ENCODE measurements at places on chromosomes 2 and 18.

- no peak for DNase-seq
Measured at GRCh38 chr2:163617517-163617916, 118.3 kb downstream of the FIGN start.

DNA sequence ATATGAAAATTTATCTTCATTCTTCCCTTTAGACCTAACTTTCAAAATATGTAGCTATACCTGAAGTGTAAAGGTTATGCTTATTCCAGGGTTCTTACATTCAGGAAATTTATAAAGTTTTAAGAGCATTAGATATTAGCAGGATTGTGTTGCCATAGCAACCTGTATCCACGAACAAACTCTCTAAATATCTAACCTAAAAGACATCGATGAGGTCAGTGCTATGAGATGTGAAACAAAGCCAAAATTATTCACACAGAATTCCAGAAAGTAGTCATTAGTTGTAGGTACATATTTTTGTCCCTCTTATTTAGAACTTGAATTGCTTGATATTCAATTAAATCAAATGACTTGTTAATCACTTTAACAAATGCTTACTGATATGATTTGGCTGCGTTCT, 705.3 kb downstream of the SOCS6 start:
- DNase-seq = no peak

GRCh38 chr2:84115173-84115857, 343.8 kb downstream of the SUCLG1 start:
- no peak for DNase-seq

GRCh38 chr2:241882091-241882625, 12.6 kb downstream of the RTP5 start:
- no peak for DNase-seq

DNA sequence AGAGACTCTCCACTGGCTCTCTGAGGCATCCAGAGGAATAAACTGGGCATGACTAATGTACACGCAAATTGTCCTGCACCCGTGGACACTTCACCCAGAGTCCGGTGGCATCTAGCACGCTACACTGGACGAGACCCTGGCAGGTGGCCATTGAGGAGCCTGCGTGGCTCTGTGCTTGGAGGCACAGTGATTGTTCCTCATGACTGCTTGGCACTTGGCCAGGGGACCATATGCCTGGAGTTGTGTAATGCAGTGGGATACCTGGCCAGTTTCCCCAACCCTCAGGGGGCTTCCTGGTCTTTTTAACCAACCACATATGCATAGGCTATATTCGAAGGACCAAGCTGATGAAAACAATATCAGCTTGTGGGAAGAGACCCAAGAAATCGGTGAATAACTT, 66.6 kb downstream of the MTCL1 start:
- DNase-seq = no peak

GRCh38 chr2:43491065-43491639, 104.7 kb downstream of the THADA start:
- no peak for DNase-seq

- DNase-seq = no peak
Measured at GRCh38 chr2:43000242-43001054, 208.1 kb upstream of the HAAO start.

DNA sequence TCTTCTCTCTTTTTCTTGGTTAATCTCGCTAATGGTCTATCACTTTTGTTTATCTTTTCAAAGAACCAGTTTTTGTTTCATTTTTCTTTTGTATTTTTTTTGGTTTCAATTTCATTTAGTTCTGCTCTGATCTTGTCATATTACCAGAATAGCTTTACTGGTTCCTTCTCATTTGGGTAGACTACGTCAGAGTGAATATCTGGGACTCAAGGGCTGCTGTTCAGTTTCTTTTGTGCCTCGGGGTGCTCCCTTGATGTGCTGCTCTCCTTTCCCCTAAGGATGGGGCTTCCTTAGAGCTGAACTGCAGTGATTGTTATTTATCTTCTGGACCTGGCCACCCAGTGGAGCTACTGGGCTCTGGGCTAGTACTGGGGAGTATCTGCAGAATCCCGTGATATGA, 29.4 kb upstream of the IL1RN start:
- DNase-seq = no peak

- DNase-seq = no peak
Measured at GRCh38 chr2:226742347-226742746, 57.3 kb downstream of the IRS1 start.

GRCh38 chr2:107078584-107078983, 192.6 kb upstream of the ST6GAL2 start:
- no peak for DNase-seq

- no peak for DNase-seq
Measured at GRCh38 chr2:25226827-25227226, 58.4 kb upstream of the POMC start.

DNA sequence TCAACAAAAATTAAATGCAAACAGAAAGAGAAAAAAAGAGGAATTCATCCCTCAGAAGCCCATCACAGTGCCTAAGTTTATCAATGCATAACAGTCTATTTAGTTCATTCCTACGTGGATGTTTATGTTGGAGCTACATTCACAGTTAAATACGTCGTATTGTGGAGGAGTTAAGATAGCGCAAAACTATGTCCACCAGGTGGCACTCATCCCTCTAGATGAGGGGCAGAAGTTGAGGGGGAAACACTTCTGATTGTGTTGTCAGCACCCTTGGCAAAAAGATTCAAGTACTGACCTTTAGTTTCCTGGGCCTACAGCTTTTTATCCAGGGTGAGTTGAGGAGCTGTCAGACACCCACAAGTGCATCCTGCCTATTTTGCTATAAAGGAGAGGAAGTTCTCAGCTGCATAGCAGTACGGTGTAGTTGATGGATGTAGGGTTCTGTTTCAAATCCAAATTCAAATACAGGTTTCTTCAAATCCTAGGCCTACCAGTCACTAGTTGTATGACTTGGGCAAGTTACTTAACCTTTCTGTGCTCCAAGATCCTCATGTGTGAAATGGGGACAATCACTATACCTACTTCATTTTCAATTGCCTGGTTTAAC, 26.8 kb upstream of the MYO1B start:
- DNase-seq = no peak

- DNase-seq = no peak
Measured at GRCh38 chr18:3360211-3360610, 89.8 kb upstream of the TGIF1 start.

DNA sequence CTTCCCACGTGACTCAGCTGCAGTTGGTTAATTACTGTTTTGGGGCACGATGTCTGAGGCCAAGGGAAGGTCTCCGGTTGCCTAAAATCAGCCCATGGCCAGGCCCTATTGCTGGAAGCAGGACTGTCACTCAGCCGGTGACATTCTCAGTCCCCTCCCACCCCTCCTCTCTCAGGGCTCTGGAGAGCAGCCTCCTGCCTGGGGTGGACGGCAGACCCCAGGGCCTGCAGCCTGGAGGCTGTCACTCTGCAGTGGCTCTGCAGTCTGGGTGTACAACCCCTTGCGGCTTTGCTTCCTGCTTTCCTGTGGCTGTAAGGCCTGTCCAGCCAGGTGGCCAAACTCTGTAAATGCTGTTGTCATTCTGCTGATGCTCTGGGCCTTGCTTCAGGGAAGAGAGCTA, 32.8 kb downstream of the ZBTB7C start:
- no peak for DNase-seq

GRCh38 chr2:187338679-187339121, 109.4 kb downstream of the CALCRL start:
- DNase-seq = no peak

- no peak for DNase-seq
Measured at GRCh38 chr2:131037398-131038257, 55.6 kb downstream of the FAM168B start.

DNA sequence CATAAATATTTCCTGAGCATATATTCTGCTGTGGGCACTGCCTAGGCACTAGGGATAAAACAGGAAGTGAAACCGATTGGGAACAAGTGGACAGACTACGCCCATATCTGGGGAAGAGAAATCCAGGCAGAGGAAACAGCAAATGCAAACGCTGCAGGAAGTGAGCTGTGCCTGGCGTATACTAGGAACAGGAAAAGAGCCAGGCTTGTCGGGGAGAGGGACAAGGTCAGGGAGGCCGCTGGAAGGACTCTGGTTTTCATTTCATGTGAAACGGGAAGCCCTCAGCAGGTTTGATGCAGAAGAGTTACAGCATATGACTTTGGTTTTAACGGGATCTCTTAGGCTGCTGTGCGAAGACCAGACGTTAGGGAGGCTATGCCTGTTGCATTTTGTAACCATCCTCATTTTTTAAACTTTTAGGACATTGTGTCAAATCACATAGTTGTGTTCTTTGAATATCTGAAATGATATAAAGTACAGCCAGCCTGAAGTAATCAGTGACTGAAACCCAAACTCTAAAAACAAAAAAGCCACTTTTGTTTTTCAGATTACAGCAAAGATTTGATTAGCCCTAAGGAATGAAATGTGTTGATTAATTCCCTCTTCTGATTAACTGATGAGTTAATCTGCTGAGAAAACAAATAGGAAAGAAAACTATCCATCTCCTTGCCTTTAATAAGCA, 110.2 kb upstream of the PIEZO2 start:
- no peak for DNase-seq

- DNase-seq = no peak
Measured at GRCh38 chr2:192534072-192534471, 339.3 kb upstream of the TMEFF2 start.

- DNase-seq = no peak
Measured at GRCh38 chr18:49025767-49026500, 75.2 kb upstream of the SMAD7 start.

DNA sequence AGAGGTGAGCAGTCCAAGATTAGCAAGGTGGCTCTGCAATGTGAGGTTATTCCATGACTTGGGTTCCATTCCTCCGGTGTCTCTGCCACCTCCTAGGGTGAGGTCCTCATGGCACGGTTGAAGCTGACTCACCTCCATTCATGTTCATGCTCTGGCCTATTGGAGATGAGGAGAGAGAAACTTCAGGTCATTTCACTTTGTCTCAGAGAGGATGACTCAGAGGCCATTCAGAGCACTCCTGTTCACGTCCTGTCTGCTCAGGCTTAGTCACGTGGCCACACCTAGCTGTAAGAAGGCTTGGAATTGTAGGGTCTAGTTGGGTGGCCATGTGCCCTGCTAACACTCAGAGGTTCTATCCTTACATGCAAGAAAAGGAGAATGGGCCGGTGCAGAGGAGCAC, 67.5 kb upstream of the MBOAT2 start:
- DNase-seq = peak; percentile 89

DNA sequence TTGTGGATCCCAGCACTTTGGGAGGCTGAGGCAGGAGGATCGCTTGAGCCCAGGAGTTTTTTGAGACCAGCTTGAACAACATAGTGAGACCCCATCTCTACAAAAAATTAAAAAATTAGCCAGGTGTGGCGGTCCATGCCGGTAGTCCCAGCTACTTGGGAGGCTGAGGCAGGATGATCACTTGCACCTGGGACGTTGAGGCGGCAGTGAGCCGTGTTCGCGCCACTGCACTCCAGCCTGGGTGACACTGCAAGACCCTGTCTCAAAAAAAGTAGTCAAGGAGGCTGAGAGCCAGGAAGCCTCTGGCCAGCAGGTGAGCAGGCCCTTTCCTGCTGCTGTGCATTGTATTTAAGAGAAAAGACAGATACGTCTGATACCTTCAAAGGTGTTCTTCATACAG, 11.1 kb upstream of the PROC start:
- DNase-seq = no peak

DNA sequence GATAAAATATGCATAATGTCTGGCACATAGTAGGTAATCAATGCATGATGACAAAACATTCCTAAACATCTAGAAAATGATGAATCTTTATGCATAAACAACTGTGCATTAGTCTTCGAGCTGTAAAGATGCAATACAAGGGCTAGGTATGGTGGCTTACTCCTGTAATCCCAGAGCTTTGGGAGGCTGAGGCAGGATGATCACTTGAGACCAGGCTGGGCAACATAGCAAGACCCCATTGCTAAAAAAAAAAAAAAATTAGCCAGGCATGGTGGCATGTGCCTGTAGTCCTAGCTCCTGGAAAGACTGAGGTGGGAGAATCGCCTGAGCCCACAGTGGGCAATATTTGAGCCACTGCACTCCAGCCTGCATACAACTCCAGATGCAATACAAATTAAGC, 5.3 kb downstream of the TET3 start:
- DNase-seq = no peak
